Stimulated activated CD8-positive, alpha-beta memory T cell treated with anti-CD3 and anti-CD28 coated beads, Interleukin-4, amount 100 ng/mL, for 48 hours (primary cell): ENCODE measurements at places on chromosomes 2 and 18.
A peak's percentile ranks its signal among the peaks of the same experiment; 100 is the strongest.

- no peak for DNase-seq
These were observed 126.3 kb downstream of the PLCL1 start for GRCh38 chr2:197930570-197931278.

GRCh38 chr2:16028644-16029043 is 88.3 kb downstream of the MYCN start:
- no peak for DNase-seq

DNA sequence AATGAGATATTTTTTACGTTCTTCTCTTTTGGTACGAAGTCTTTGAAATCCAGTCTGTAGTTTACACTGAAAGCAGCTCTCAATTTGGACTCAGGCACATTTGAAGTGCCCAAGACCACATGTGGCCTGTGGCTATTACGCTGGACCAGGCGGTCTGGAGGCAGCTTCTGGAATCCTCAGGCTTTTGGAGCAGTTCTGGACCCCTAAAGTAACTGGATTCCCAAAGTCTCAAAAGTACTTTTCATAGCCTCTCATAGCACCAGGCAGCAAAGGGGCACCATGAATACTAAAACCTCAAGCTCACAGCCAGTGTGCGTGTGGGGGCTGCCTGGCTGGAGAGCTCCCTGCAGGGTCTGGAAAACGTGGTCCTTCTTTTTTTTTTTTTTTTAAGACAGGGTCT is 119.0 kb downstream of the SMAD7 start:
- DNase-seq: peak; percentile 16

DNA sequence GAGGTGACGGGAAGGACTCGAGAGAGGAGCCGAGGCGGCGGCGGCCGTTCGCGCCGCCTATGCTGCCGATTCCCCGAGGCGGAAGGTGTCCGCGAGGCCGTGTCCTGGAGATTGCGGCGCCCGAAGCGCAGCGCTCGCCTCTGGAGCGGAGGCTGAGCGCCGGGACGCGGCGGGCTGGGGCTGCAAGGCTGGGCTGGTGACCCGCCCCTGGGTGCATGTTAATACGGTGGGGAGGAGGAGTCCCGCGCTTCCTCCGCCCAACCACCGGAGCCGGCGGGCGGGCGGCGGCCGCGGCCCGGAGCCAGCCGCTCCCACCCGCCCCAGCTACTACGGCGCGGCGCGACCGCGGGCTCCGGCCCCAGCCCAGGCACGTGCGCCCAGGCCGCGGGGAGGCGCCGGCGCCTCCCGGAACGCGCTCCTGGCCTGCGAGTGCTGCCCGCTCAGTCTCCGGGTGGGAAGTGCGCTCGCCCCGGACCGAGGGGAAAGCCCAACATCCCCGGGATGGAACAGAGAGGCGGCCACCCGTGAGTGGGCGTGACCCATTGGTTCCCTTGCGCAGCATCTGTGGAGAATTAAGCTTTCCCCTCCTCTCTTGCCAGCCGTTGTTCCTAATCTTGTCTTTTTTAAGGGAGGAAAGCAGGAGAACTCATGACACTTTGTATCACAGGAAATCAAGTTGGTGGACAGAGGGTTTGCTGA is at the start of gene DLGAP1:
DLGAP1 (minus strand) TSS at position 195 of the 699 bp plus-strand sequence.
- DNase-seq: no peak

DNA sequence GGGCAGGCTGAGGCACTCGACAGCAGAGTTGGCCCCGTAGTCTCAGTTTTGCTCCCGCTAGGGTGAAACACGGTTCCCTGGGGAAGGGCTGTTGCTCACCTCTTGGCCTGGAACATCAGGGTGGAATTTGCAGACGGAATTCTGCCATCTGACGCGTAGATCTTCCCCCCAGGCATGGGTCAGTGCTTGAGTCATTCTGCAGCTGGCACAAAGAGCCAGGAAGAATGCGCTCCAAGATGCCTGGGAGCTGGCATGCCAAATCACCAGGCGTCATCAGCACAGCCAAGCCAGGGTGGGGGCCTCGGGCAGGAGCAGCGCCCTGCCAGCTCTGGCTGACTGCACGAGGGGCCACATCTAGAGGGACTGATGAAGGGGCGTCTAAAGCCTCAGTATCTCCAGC is 42.7 kb downstream of the ODC1 start:
- no peak for DNase-seq
